CD14-positive monocyte (primary cell): ENCODE measurements at places on chromosomes 11 and 22. TPM values are rescaled to one million over a fixed set of nuclear protein-coding genes. Genes with fewer than 3 reads are reported as not detected.

PANX3 gene
- not detected in 2 replicates for polyA plus RNA-seq

HDHD5 gene
- 79.9 TPM for polyA plus RNA-seq

C11orf97 gene
- not detected for polyA plus RNA-seq

SPI1 gene
- polyA plus RNA-seq = 914 and 1,420 TPM in 2 replicates

TMEM132A gene
- polyA plus RNA-seq = 0.01 and 0.05 TPM in 2 replicates

FIBIN gene
- not detected for polyA plus RNA-seq

APOL6 gene
- 4.5 and 9.1 TPM in 2 replicates for polyA plus RNA-seq

CARD16 gene
- 731 TPM for polyA plus RNA-seq

THAP12 gene
- polyA plus RNA-seq = 20.0 TPM

LRRC74B gene
- polyA plus RNA-seq = not detected

APOA5 gene
- polyA plus RNA-seq = not detected

ANO3 gene
- polyA plus RNA-seq = not detected

HTR3B gene
- polyA plus RNA-seq = 0.04 and 0.05 TPM in 2 replicates

CARD18 gene
- not detected in 2 replicates for polyA plus RNA-seq

ARRB1 gene
- 114 and 123 TPM in 2 replicates for polyA plus RNA-seq

MMP3 gene
- not detected for polyA plus RNA-seq

DLG2 gene
- 0.24 TPM in 1 of 2 replicates, not detected in the other for polyA plus RNA-seq

SCGB1D2 gene
- polyA plus RNA-seq = not detected

TOB2 gene
- 11.5 TPM for polyA plus RNA-seq

SYT13 gene
- not detected for polyA plus RNA-seq

DYNC2H1 gene
- polyA plus RNA-seq = 0.36 TPM

UBTFL1 gene
- polyA plus RNA-seq = not detected

LSP1 gene
- polyA plus RNA-seq = 542 TPM

PRSS23 gene
- 0.08 TPM for polyA plus RNA-seq

SLC15A3 gene
- 35.0 TPM for polyA plus RNA-seq

MMP10 gene
- polyA plus RNA-seq = not detected

CASP5 gene
- polyA plus RNA-seq = 1.9 and 4.4 TPM in 2 replicates

SREBF2 gene
- 22.2 TPM for polyA plus RNA-seq

ELMOD1 gene
- polyA plus RNA-seq = not detected

RRAS2 gene
- 0.19 TPM for polyA plus RNA-seq

C22orf42 gene
- polyA plus RNA-seq = 0.65 TPM

DEUP1 gene
- not detected in 2 replicates for polyA plus RNA-seq
